ENCODE measurements at places on chromosomes 16 and 17.

GRCh38 chr17:64001763-64002529 is 3.8 kb downstream of the PRR29 start:
- DNase-seq, result no peak

- no peak for DNase-seq
Observed at GRCh38 chr16:11410376-11411058, 65.3 kb downstream of the RMI2 start.

GRCh38 chr17:41647038-41647813 is 22.9 kb upstream of the KRT17 start:
- DNase-seq, result no peak

DNA sequence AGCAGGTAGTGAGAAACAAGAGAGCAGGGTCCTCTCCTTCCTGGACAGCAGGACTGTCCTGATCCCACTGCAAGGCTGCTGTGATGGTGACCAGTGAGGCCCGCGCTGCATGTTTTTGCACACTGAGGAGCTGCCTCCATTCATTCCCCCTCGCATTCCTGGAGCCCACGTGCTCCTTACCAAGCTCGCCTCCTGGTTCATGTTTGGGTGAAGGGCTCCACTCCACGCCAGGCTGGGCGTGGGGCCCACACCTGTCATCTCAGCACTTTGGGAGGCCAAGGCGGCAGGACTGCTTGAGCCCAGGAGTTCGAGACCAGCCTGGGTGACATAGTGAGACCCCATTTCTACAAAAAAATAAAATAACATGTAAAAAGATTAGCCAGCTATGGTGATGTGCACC is 15.4 kb upstream of the FASN start:
- DNase-seq, result no peak

GRCh38 chr16:23867566-23867965 is 31.8 kb downstream of the PRKCB start:
- DNase-seq, result no peak
